ENCODE measurements at places on chromosomes 7 and 10. TPM values are rescaled to one million over a fixed set of nuclear protein-coding genes. Genes with fewer than 3 reads are reported as not detected.

Gene STX1A
- polyA plus RNA-seq: 12.2 TPM

Gene RBM20
- not detected for polyA plus RNA-seq

Gene UFSP1
- 2.0 TPM for polyA plus RNA-seq

GRCh38 chr7:77651575-77652162 is 44.6 kb upstream of the RSBN1L start:
- DNase-seq: no peak

DNA sequence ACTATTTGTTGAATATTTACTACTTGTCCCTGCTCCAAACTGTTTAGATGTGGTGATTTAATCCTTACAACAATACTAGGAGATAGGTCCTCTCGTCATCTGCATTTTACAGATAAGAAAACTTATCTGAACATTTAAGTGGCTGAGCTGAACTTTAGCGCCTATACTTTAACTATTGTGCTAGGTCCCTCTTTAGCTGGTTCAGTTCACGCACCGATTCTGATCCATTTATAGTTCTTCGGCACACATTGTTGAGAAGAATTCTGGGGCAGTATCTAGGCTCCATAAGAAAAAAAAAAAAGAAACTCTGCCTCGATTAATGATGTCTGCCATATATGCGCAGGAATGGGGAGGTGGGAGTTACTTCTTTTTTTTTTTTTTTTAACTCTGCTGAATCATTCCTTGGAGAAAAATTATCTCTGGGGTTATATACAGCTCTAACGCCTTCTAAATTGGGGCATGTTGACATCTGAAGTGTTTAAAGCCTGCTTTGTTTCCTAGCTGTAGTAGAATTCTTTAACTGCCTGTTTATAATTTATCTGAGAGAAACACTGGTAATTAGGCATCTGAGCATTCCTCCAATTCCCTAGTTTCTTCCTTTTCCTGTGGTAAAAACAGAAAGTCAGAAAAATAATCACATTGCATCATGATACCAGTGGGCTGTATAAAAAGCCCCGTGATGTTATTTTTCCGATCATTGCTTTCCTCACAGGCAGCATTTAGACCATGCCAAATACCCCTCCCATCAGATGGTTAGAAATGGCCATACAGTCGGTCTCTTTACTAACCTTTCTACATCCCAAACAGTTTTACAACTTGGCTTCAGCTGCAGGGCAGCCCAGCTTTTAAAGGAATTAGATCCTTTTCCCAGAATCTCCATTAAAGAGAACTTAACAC is 98.5 kb upstream of the KDM7A start:
- no peak for DNase-seq

All from BJ (cell line).